Natural killer cell (primary cell): ENCODE measurements at places on chromosomes 1 and 21. TPM values are rescaled to one million over a fixed set of nuclear protein-coding genes. Genes with fewer than 3 reads are reported as not detected.

The SEMA4A gene
- 13.0 TPM for total RNA-seq

The PLA2G2C gene
- not detected for total RNA-seq

DNA sequence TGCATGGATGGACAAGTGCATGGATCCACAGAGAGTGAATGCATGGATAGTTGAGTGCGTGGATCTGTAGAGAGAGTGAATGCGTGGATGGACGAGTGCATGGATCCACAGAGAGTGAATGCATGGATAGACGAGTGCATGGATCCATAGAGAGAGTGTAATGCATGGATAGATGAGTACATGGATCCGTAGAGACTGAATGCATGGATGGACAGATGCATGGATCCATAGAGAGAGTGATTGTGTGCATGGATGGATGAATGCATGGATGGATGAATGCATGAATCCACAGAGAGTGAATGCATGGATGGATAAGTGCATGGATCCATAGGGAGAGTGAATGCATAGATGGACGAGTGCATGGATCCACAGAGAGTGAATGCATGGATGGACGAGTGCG, 153.8 kb downstream of the PCBP3 start:
- H3K4me1 ChIP-seq = no peaks in the 10 kb centered on the region
- no peak overlapping the region for H3K4me3 ChIP-seq
- H3K27ac ChIP-seq = no peak overlapping the region

DNA sequence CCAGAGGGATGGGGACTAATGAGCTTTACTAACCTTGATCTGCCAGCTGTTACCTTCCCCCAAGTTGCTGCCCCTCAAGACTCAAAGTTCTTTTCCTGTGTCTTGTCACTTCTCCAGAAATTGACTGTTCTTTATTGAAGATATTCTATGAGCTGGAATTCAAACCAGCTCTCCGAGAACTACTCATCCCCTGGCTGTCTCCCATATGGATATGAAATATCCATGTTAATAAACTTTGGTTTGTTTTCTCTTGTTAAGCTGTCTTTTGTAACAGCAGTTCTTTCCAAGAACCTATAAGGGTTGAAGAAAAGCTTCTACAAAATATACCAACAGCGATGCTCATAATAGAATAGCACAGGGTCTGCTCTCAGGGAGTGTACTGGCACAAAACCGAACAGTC, 77.0 kb downstream of the CAMK2N1 start:
- H3K27me3 ChIP-seq = peaks cover 3% of the 10 kb centered on the region
- no peaks in the 10 kb centered on the region for H3K36me3 ChIP-seq
- H3K27ac ChIP-seq = no peak overlapping the region
- DNase-seq = no peak
- no peak overlapping the region for H3K4me3 ChIP-seq

GRCh38 chr1:218964471-218965185, 209.1 kb upstream of the LYPLAL1 start:
- H3K27me3 ChIP-seq = no peaks in the 10 kb centered on the region
- no peaks in the 10 kb centered on the region for H3K4me1 ChIP-seq
- no peak overlapping the region for H3K4me3 ChIP-seq
- H3K36me3 ChIP-seq = no peaks in the 10 kb centered on the region
- no peak for DNase-seq
- no peak overlapping the region for H3K27ac ChIP-seq

DNA sequence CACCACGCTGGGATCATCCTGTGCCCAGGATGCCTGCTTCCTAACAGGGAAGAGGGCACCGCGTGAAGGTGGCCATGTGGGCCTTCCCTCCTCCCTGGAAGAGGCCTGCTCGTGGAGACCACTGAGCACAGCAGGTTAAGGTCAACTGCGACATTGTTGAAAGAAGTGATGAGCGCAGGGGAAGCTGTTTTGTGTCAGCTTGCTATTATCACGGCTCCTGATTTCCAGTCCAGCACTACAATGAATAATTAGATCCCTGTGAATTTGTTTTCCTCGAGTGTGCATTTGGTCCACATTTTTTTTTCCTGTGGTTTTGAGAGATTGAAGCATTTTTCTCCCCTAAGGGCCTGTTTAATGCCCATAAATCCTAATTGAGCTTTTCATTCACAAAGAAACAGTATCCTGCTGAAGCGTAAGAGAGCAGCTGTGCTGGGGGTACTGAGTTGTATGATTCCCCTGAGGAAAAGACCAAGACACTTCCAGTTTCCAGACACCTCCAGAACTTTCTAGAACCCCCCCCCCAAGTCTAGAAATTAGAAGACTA, 204.9 kb downstream of the KCNJ6 start:
- no peaks in the 10 kb centered on the region for H3K4me1 ChIP-seq
- H3K36me3 ChIP-seq = no peaks in the 10 kb centered on the region
- no peak overlapping the region for H3K27ac ChIP-seq
- no peaks in the 10 kb centered on the region for H3K27me3 ChIP-seq
- H3K4me3 ChIP-seq = no peak overlapping the region

GRCh38 chr1:31944205-31945089, 6.3 kb upstream of the PTP4A2 start:
- no peaks in the 10 kb centered on the region for H3K27me3 ChIP-seq
- H3K4me3 ChIP-seq = peak overlapping the region; percentile 49
- H3K36me3 ChIP-seq = no peaks in the 10 kb centered on the region
- H3K4me1 ChIP-seq = peaks cover 67% of the 10 kb centered on the region
- H3K27ac ChIP-seq = peak overlapping the region; percentile 89

GRCh38 chr1:197465528-197466327, 197.7 kb downstream of the CRB1 start:
- no peak overlapping the region for H3K27ac ChIP-seq
- no peaks in the 10 kb centered on the region for H3K27me3 ChIP-seq
- no peaks in the 10 kb centered on the region for H3K36me3 ChIP-seq
- H3K4me3 ChIP-seq = no peak overlapping the region
- H3K4me1 ChIP-seq = no peaks in the 10 kb centered on the region

DNA sequence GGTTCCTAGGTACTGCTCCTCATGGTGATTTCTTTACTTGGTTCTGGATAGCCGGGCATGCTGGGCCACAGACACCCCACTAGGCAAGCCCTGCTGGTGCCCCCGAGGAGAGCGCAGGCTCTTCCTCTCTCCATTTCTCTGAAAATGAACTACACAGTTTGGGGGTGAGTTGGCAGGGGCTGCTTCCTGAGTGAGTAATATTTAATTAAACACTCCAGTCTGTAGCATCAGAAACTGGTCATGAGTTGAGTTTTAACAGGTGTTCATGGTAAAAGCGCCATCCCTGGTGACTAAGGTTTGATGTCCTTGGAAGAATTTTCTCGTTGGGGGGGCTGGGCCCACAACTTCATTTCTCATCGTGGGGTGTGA, 1.7 kb downstream of the SPSB1 start:
- no peak overlapping the region for H3K27ac ChIP-seq
- peaks cover 5% of the 10 kb centered on the region for H3K27me3 ChIP-seq
- no peaks in the 10 kb centered on the region for H3K36me3 ChIP-seq
- H3K4me3 ChIP-seq = no peak overlapping the region
- no peak for DNase-seq
- peaks cover 11% of the 10 kb centered on the region for H3K4me1 ChIP-seq
